Right cardiac atrium (tissue), 5 donors: ENCODE measurements at places on chromosomes 11 and 22. TPM values are rescaled to one million over a fixed set of nuclear protein-coding genes. Genes with fewer than 3 reads are reported as not detected.

DNA sequence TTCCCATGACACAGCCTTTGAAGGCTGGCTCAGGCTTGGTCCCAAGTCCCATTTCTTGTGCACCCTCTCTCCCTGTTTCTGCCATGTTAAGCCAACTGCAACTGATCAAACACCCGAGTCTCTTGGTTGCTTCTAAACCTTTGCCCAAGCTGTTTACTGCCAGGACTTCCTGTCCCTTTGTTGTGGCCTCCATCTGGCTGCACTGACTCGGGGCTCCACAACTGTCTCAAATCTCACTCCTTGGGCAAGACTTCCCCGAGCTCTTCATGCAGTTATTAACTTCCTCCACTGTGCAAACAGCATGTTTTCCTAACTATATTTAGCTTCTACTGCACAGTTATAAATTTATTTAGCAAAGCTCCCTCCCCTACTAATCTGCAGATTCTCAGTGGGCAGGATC lies 4.3 kb downstream of the VPREB1 start:
- no peak for DNase-seq

DNA sequence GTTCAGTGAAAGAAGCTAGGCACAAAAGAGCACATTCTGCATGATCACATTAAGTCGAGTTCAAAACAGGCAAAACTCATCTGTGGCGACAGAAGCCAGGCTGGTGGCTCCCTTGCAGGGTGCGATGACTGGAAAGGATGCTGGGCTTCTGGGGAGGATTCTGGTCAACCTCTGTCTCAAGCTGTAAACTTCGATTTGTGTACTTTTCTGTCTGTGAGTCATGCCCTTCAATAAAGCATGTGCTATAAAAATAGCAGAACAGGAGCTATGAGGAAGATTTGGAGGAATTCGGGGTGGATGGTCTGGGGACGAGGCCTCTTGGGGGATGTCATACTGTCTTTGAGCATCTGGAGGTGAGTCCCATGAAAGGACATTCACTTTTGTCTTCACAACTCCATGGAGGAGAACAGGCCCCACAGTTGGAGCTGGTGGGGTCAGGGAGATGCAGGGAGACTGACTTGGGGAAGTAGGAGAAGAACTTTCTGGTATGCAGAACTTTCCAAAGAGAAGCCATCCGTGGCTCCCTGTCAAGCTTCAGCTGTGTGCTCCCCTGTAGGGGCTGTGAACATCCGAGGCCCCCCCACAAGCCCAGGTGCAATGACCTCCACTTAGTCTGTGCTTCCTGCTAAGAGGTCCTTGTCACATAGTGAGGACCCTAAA lies 77.8 kb upstream of the LINC01488 start:
- no peak for DNase-seq

DNA sequence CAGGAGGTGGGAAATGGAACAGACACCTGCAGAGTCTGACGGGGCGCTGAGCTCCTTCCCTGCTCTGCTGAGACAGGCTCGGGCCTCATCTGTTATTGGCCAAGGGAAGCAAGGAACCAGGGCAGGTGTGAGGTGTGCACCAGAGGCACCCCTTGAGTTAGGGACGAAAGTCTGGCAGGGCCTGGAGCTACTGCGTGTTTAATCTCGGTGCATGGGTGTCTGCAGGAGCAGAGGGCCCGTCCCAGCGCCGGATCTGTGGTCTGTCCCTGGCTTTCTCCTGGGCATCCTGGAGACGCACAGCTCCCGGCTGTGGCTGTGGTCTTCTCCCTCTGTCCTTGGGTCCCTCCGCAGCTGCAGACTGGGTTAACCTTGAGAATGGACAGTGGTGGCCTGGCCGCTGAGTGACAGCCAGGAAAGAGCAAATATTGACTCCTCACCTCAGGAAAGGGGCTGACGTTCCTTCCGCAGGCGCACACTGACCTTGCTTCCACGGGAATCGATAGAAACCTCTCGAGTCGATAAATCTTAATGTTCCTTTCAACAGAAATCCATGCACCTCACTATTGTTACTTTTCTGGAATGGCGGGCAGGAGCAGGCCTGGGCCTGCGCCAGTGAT lies 975.6 kb downstream of the BRD1 start:
- DNase-seq, result no peak

Gene DBX1
- total RNA-seq, result not detected

Gene KRTAP5-9
- not detected for total RNA-seq

Gene ISX
- total RNA-seq, result not detected

Gene SYT12
- total RNA-seq, result 0.15 TPM

DNA sequence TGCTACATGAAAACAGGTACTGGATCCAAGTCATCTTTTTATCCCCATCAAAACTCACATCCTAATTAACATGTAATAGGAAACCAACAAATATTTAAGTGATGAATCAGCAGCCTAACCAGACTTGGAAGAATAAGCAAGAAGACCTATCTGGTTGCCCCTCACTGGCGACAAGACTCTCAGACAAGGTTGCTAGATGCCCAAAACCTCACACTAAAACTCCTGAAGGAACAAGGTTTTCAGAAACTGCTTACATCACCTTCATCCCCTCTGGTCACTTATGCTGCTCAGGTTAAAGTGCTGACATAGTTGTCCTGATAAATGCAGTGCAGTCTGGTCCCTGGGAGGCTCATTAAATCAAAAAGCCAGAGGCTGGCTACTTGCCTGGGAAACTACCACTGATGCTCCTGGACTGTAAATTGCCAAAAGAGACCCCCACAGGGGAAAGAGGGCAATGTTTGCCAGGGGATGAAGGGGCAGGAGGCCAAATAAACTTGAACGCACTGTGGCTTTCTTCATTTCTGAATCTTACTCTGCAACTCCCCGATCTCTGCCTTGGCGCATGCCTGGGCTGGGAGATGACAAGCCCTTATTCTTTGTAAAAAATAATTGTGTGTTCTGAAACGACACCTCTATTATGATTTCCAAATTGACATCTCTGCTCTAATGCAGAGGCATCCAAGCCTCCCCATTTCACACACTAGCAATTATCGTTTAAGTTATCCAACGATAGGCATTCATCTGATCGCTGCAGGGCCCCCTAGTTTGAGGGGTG lies 72.7 kb downstream of the AMBRA1 start:
- DNase-seq, result no peak

DNA sequence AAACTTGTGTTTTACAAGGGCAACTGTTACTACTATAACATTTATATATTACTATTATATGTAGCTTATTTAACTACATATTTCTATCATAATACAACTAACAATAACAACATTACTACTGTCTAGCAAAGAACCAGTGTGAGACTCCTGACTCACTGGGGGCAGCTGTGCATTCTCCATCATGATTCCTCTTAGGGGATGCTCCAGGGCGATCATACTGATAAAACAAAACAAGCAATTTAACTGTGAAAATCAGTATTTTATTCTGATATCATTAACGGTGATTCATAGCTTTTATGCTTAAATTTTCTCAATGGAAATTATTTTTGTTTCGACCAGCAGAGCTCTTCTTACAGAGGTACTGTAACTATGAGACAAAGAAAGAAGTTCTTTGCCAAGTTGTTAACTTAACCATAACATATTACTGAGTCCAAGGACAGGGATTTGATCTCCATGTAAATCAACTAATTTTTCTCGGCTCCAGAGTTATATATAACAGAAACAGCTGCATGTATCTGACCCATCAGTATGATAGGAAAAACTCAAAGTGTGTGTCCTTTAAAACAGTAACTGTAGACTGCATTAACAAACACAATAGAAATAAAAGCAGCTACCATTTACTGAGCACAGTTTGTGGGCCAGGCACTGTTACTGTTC lies 24.8 kb upstream of the FNBP4 start:
- no peak for DNase-seq
